ENCODE measurements at places on chromosomes 6 and 20.

DNA sequence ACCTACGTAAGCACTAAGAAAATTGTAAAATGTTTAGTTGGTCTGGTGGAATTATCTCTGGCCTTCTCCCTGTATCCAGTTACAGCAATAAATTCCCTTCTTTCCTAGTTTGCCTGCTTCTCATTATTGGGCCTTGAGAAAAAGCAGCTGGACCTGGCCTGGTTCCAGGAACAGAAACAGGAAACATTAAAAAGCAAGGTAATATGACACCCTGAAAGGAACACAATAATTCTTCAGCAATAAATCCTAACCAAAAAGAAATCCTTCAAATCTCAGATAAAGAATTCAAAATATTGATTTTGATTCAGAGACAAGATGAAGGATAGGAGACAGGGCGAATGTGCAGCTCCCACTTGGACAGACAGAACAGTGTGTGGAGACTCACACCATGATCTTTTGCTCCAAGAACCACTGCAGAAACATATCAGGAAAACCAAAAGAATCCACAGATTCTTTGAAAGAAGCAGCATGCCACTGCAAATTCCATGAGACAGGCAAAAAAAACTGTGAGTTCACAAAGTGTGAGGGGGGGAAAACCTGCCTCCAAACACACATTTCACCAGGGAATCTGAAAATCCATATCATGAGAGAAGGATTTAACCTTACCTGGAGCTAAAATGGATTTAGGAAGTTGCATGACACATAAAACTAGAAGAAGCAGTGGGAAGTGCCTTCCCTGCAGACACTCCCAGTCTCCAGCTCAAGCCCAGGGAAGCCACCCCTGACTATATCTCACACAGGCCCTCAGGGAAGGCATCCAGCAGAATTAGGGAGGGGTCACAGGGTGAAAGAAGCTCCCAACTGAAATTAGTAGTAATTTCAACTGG, 28.9 kb downstream of the TREM1 start:
- DNase-seq = peak; percentile 65

DNA sequence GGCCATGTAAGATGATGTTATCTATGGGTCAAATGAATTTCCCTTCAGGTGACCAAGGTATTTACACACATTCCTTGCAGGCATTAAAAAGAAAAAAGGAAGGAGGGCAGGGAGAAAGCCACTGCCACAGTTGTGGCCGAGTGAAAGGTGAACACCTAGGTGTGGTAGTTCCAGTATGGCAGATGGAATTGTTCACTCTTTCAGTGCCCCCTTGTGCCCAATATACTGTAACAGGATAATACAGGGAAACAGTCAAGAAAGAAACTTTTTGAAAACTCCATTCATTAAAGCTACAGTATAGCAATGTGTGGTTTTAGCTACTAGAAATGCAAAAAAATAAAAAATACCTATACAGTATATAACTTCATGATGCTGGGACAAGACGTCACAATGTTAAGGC, 52.1 kb downstream of the BMP2 start:
- DNase-seq = no peak

GRCh38 chr6:23659125-23659524, 466.9 kb upstream of the NRSN1 start:
- DNase-seq = peak; percentile 45

GRCh38 chr6:111679126-111679858, 73.6 kb upstream of the TRAF3IP2 start:
- DNase-seq = no peak

DNA sequence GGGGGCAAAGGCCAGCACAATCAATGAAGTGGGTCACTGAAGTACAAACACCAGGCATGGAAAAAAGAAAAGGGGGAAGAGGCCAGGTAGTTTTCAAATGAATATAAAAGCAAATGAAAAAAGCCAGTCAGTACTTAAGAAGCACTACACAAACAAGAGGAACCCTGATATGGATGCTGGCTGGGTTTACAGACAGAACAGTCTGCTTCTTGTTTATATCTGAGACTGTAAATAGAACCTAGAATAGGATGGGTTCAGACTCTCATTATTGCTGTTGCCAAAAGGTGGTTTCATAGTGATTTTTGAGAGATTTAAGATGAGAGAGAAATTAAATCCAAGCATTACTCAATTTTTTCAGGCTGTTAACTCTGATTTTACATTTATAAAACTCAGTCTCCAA, 24.1 kb downstream of the USP45 start:
- no peak for DNase-seq

DNA sequence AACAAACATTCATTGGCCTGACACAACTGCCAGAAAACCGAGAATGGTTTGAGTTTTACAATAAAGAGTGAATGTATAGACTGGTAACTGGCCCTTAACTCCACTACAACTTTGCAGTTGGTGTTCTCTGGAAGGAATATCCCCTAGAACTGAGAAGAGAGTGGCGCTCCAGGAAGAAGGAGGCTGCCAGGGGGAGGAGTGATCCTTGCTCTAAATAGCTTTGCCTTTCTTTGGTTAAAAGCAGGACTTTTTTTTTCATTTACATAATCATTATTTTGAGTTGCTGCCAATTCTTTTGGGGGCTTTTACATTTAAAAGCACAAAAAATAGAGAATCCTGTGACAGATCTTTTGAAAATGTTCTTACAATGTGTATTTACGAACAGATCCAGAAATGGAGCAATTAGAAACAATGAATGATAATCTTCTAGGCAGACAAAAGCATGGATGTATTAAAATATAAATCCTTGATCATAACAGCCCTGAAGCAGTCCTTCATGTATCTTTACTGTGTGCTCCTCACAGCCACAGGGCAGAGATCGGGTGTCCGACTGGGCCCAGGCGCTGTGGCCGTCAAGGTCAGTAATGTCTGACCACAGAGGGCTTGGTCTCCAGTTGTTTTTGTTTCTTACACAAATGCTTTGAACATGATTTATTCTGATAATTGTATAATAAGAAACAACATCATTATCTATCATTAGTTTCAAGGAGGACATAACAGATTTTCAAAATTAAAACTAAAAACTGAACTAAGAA, 612.2 kb downstream of the HDGFL1 start:
- DNase-seq = no peak
